ENCODE measurements at places on chromosomes 1 and 21.

DNA sequence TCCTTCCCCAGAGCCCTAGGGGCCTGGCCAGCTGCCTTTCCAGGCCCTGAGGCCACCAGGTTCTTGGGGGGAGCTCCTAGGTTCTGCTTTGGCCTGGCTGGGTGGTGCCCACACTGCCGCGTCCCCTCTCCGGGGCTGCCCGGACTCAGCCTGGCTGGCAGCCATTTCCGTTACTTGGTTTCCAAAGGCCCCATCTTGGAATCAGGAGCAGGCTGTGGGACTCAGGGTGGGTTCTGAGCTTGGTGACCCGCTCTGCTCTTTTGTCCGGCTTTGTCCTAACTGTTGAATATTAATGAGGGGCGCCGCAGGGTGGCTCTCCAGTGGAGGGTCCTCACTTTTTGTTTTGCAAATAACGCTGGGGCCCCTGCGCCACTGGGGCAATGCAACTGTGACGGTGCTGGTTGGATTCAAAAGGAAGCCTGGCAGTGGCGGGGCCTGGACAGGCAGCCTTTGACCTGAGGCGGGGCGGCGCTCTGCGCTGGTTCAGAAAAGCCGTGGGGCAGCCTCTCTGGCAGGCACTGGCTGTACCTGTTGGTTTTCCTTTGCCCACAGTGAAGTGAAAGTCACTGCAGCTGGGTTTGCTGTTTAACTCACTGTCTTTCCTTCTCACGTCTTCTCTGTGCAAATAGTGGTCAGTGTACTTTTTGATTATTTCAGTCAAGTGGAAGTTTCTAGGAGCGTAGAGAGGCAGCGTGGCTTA, 20.2 kb downstream of the SKI start:
- no peak for DNase-seq

DNA sequence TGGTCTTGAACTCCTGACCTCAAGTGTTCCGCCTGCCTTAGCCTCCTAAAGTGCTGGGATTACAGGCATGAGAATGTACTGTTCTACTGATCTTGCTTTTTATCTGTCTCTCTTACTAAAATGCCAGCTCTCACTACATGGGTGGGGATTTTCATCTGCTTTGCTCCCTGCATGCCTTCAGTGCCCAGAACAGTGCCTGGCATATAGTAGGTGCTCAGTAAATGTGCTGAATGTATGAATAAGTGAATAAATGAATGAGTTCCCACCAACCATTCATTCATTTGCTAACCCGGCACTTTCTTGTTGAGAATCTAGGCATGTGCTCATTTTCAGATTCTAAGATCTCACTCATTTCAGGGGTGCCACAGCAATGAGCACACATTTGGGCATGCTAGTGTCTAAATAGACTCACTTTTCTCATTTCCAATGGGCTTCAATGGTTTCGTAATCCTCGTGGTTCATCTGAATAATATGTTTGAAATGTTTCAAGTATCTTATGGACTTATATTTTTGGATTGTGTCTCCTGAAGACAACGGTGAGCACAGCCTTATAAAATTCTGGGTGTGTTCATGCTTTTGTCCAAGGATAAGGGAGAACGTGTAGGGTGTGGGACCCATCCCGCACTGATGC, 7.6 kb downstream of the DHRS3 start:
- no peak for DNase-seq

DNA sequence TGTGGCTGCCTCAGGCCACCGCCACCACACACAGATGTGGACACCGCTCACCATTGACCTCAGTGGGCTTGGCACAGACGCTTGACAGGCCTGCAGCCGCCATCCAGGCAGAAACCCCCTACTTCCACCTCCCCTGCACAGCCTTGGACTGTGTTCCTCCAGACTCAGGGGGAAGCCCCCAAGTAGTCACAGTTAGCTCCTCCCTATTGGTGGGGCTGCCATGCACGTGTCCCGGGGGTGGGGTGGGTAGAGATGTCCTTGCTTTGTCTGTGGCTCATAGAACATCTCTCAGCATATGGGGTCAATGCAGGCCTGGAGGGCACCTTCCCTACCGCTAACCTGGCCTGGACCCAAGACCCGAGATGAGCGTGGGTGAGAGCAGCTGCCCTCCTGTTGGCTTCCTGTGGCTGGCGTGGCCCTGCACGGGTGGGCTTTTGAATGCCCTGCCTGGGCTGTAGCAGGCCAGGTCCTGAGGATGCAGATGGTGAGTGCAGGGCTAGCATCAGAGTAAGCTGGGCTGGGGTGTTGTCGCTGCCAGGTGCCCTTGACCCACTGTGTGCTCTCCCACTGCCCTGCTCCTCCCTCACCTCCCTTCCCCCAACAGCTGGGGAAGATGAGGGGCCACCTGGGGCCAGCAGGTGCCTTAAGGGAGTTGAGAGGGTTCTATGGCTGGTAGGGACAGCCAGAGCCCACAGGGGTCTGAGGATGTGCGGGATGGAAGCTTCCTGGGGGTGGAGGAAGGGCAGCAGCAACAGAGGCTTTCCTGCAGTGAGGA, 6.2 kb downstream of the CROCC start:
- no peak for DNase-seq

DNA sequence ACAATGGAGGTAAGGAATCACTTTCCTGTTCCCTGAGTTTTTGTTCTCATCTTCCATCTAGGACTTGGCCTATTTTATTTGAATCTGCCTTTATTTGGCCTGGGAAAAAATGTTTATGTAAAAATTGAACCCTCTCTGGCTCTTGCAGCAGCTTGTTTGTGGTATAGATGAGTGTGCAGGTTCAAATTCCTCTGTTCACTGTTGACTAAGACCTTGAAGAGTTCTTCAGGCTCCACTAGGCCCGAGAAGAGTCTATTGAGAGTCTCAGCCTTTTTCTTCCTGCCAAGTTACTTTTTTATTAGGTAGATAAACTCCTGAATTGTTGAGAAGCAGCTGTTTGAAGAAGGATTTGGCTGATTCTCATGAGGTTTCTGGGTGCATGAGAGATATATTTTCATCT, 248.8 kb upstream of the ADGRL2 start:
- DNase-seq, result peak; percentile 6

DNA sequence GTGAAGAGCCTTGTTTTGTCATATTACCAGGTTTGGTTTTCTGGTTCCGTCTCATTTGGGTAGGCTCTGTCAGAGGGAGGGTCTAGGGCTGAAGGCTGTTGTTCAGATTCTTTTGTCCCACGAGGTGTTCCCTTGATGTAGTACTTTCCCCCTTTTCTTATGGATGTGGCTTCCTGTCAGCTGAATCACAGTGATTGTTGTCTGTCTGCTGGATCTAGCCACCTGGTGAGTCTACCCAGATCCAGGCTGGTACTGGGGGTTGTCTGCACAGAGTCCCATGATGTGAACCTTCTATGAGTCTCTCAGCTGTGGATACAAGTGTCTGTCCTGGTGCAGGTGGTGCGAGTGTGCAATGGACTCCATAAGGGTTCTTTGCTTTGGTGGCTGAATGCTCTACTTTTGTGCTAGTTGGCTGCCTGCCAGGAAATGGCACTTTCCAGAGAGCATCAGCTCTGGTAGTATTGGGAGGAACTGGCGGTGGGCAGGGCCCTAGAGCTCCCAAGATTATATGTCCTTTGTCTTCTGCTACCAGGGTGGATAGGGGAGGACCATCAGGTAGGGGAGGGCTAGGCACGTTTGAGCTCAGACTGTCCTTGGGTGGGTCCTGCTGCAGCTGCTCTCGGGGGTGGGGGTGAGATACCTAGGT, 246.0 kb downstream of the RYR2 start:
- no peak for DNase-seq

DNA sequence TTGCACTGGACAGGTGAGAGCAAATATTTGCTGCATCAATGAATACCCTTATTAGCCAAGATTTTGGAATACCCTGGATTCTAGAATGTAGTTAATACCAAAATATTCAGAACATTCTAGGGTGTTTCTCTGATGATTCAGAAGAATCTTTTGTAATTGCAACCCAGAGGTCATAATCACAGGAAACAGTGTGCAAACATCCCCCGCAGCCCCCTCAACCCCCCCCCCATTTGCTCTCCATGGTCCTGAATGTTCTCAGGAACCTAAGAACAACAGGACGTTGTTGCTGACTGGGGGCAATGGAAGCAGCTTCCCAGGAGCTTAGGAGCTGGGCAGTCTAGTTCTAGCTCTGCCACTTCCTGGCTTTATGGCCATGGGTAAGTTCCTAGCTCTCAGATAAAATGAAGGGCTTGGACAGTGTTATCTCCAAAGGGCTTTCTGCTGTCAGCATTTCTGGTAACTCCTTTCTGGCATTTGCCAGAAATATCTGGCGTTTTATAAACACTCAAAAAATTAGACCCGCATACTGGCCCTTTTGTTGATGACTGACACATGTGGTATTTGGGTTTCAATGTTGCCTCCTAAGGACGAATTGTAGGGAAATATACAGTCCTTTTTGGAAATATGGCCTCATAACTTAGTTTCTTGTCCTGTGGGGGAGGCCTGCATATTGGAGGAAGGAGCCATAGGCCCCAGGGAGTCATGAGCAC, 178.6 kb downstream of the RRAGC start:
- peak; percentile 28 for DNase-seq

- no peak for DNase-seq
These were observed 239.5 kb upstream of the LRRC7 start for GRCh38 chr1:69328186-69328585.

DNA sequence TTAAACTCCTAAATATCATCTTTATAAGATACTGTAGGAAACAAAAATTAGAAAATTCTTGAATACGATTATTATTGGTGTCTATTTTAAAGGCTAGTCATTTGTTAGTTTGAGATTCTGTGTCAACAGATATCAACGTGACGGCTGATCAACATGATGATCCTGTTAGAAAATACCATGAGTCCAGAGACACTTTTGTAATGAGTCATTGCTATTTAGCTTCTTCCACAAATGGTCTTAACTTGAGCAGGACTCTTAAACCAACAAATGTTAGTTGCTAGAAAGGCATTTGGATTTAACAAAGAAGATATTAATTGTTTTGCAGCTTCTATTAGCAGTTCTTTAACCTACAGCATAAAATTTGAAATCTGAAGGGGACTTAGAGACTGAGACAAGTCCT, 131.2 kb downstream of the TGFB2 start:
- DNase-seq, result peak; percentile 96

GRCh38 chr1:47967864-47968555, 29.2 kb downstream of the TRABD2B start:
- no peak for DNase-seq

GRCh38 chr1:26290882-26291261, 11.0 kb downstream of the SH3BGRL3 start:
- no peak for DNase-seq

DNA sequence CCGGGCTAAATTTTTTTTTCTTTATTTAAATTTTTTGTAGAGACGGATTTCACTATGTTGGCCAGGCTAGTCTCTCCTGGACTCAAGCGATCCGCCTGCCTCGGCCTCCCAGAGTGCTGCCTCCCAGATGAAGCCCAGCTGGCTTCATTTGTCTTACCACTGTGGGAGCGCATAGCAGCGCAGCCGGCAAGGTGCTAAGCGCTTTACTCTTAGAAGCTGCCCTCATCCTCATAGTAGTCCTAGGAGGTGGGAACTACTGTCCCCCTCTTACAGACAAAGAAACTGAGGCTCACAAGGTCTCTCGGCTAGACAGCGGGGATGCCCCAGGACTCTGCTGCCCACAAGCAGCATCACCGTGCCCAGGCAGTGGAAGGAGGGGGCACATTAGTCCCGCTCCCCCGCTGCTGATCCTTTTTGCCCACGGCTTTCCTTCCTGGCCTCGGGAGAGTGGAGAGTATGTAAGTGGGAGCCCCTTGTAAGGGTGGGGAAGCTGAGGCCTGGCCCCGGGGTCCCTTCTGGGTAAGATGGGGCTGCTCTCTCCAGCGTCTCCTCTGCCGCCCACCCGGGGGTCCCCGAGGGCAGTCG, 726 bp downstream of the TMEM54 start:
- DNase-seq, result no peak

- DNase-seq, result no peak
These were observed 5.0 kb downstream of the CERS2 start for GRCh38 chr1:150969626-150970025.

DNA sequence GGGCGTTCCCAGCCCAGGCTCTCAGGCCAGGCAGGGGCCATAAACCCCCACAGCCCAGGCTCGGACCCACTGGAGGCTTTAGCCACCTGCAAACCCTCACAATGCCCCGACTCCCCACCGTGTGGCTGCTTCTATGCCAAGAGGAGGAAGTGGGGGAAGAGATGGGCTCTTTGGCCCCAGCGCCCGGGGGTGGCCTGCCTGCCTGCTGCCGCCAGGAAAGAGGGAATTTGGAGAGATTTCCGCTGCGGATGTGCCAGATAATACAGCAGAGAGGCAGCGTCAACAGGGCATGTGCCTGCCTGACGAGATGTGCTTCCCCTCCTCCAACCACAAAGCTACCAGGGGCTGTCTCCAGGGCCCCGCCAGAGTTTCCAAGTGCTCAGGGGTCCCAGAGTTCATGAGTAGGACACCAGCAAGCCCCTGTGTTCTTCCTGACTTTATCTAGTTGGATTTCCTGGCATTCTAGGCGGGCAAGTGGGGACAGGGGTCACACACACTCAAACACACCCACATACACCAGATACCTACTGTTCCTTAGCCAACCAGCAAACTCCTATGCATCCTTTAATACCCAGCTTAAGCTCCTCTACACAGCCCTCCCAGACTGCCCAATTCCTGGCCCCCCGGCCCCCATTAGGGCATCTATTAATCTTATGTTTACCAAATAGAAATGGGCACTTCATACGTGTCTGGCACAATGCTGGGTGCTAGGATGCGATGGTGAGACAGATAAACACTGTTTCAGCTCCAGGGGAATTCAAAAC, 14.1 kb downstream of the EPHA2 start:
- no peak for DNase-seq

GRCh38 chr21:37484535-37485474, 118.2 kb downstream of the DYRK1A start:
- no peak for DNase-seq

GRCh38 chr21:25977068-25977611, 193.4 kb downstream of the APP start:
- DNase-seq, result no peak
